ENCODE measurements at places on chromosomes 5 and 9.

GRCh38 chr9:97564291-97565175 is 63.1 kb downstream of the TMOD1 start:
- DNase-seq, result no peak

GRCh38 chr5:7186818-7187217 is 209.1 kb upstream of the ADCY2 start:
- DNase-seq, result no peak

DNA sequence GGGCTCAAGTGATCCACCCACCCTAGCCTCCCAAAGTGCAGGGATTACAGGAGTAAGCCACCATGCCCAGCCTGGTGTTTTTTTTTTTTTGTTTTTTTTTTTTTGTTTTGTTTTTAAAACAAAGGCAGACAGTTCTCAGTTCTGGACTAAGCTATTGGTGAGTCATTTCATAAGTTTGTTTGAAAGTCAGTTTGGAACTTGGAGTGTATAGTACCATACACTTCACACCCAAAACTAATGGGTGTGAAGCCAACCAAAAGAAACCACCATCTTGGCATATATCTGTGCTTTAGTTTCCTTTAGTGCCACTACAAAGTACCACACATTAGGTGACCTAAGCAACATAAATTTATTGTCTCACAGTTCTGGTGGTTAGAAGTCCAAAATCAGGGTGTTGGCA is 13.4 kb downstream of the MAST4 start:
- DNase-seq, result no peak

- no peak for DNase-seq
Measured at GRCh38 chr9:27880635-27881034, 307.4 kb upstream of the C9orf72 start.

DNA sequence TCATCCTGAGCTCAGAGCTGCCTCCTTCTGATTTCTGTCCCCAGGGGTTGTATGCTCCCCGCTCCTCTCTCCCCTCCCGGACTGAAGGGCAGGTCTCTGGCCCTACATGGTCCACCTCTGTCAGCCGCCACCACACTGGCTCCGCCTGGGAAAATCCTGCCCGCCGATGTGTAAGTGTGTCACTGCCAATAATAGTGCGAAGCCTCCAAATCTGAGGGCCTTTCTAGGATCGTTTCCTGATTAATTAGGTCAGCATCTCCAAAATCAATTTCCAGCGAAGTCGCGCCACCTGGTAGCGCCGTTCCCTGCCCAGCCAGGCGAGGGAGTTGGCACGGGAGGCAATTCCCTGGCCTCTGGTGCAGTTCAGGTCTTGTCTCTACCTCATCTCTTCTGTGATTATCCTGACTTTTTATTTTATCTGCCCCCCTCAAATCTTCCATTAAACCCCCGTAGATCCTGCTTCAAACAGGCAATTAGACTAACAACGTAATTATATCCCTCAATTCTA is 73.5 kb downstream of the ZNF618 start:
- DNase-seq, result no peak

GRCh38 chr9:92745331-92745730 is 19.3 kb downstream of the BICD2 start:
- DNase-seq, result no peak

DNA sequence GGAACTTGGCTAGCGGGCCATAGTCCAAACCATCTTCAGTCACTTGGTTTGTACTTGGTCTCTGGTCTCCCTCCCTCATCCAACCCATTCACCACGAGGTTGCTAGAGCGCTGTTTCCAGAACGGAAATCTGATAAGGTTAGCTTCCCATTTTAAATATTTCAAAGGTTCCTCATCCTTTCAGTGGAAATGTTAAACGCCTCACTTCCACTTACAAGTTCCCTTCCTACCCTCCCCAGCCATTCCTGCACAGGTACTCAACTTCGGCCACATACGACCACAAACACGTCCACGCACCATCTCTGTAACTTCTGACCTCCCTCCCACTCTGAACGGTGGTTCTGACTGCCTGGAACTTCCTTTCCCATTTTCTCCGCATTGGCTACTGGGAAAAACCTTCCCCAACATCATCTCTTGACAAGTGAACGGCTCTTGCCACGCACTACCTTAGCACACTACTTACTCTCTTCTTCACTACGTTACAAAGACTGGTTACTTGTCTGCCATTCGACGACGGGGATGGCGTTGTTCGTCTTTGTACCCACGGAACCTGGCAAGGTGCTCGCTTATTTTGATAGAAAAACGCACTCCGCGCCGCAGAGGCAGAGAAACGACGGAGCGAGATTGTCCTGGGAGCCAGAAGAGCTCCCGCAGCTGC is 629 bp downstream of the CCNH start:
- no peak for DNase-seq

DNA sequence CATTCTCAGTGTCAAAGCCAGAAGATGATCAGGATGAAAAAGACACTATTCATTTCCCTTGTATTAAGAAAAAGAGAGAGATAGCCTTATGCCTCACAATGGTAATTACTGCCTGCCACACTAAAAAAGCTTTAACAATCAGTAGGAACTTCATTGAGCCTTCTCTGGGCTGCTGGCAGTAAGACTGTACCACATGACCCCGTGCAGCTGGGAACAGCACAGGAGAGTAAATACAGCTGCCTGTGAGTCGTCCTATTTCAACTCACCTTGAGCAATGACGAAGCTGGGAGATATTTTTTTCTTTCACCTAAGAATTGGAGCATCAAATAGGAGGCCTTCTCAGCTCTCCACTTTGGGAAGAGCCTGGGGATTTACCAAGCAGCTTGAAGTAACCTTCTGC is 316.3 kb downstream of the GABRB2 start:
- DNase-seq, result no peak

DNA sequence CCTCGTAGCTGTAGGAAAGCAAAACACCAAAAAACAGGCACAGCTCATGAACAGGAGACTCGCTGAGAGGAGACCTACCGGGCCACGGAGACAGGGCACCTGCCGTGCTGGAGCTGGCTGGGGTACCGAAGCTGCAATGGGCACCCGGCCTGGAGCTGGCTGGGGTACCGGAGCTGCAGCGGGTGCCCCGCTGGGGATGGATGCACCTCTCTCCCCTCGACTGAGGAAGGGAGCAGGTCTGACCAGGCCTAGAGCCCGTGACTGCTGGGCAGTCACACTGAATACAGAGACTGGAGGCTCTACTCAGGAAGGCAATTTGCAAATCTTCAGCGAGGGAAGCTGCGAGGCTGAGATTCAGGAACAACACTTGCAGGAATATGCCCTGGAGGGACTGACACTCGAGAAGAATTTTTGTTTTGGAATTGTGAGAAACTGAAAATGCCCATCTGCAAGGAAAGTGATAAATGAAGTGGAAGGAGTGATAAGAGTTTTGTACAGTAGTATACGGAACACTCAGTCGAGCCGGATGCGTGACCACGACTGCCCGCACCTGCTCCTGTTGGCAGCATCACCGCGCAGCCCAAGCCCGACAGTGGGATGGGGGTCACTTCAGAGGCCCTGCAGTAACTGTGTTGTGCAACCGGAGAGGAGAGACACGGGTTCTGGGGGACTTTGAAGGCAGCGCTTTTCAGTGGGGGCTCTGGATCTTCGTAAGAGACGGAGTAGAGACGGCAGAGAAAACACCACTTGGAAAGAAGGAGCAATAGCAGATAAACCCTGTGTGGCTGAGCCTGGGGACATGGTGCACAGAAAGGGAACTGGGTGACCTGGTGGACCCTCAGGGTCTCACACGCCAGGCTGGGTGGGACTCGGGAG is 27.9 kb upstream of the LPCAT1 start:
- no peak for DNase-seq

GRCh38 chr9:37913480-37914153 is 9.7 kb upstream of the SLC25A51 start:
- peak; percentile 71 for DNase-seq

GRCh38 chr5:64883912-64884311 is 115.2 kb downstream of the CWC27 start:
- no peak for DNase-seq

GRCh38 chr9:3498691-3499090 is 27.1 kb downstream of the RFX3 start:
- DNase-seq, result no peak

- no peak for DNase-seq
Measured at GRCh38 chr5:107129051-107129450, 541.7 kb downstream of the EFNA5 start.

- no peak for DNase-seq
Measured at GRCh38 chr9:35680331-35681105, 6.8 kb downstream of the CA9 start.

- no peak for DNase-seq
Measured at GRCh38 chr9:18461496-18461895, 12.5 kb upstream of the ADAMTSL1 start.

DNA sequence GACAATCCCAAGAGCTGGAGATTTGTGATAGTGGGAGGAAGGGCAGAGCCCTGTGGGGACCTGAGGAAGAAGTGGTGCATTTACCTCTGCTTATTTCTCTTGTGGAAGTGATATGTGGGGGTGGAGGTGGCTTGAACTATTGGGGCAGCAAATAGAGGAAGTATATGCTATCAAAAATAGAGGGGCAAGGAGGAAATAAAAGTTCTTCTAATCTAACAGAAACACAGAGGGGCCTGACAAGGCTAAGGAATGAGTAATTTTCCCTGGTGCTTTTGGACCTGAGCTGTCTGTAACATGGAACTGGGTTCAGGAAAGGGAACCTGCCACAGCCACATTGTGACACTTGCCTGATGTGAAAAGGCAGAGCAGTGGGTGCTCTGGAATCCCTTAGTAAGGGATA is 378.6 kb upstream of the KLF4 start:
- DNase-seq, result no peak

DNA sequence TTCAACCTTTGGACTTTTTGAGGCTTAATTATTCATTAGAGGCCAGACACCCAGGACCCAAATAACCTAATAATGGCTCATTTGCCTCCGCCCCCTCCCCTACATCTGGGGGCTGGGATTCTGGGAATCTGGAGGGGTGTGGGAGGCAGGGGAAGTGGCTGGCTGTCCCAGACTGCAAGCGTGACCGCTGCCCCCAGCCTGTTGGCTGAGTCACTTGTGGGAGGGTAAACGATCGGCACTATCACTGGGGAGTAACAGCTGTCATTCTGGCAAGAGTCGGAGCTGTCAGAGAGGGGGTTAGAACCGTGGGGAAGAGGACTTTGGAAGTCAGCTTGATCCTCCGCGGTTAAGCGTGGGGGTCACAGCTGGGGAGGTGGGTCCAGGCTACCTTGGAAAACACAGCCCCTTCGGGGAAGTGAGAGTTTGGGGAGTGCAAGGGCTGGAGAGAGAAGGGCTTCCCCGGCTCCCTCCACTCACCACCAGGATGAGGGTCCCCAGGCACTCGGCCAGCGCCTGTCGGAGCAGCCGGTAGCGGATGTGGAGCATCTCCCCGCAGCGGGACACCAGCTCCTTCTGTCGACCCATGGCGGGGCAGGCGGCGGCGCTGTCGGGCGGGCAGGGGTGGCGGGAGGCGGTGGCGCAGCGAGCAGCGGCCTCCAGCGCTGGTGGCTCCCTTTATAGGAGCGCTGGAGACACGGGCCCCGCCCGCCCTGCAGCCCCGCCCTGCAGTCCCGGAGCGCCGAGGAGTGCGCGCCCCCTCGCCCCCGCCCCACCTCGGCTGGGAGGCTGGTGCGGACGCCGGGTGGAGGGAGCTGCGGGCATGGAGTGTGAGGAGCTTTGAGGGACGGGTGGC is at the start of gene AQP3:
Gene AQP3 (minus strand): TSS at position 648 of the 853 bp plus-strand sequence. CDS start 63 bp downstream, at position 585.
- peak; percentile 69 for DNase-seq

- DNase-seq, result no peak
Measured at GRCh38 chr9:126791406-126792230, 13.2 kb upstream of the ZBTB43 start.

DNA sequence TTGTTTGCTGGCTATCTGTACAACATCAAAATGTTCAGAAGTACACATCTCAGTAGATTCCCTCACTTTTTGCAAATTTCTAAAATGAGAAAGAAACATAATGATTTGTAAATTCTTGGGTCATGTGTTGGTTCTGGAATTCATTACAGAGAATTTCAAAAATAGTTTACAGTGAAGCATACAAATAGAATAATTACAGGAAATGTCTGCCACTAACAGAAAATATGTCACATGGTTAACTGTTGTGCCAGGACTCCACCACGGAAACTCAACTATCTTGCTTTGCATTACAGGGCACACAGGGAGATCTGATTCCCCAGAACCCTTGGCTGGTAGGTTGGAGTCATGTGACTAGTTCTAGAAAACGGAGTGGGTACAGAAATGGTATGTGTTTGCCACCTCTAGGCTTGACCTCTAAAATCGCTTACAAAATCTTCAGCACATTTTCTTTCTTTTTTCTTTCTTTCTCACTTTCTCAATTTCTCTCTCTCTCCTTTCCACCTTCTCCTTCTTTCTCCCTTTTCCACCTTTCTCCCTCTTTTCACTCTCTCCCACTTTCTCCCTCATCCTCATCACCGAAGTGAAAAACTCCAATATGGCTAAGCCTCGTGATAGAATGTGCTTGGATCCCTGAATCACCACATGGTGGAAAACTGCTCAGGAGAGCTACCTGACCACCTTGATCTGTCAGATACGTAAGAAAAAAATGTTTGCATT is 32.4 kb downstream of the RASEF start:
- no peak for DNase-seq

DNA sequence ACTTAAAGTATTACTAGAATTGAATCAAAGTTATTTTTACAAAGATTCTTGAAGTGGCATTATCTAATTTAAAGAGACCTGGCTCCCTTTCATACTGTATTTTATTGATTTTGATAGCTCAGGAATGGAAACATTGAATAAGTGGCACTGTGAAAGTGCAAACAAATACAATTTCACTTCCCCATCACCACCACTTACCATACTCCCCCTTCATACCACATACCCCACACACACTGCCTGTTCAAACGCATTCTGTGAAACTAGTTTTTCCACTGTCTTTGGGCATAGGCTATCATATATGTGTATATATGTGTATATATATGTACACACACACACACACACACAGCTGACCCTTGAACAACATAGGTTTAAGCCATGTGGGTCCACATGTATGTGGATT is 62.1 kb upstream of the ATG10 start:
- no peak for DNase-seq

DNA sequence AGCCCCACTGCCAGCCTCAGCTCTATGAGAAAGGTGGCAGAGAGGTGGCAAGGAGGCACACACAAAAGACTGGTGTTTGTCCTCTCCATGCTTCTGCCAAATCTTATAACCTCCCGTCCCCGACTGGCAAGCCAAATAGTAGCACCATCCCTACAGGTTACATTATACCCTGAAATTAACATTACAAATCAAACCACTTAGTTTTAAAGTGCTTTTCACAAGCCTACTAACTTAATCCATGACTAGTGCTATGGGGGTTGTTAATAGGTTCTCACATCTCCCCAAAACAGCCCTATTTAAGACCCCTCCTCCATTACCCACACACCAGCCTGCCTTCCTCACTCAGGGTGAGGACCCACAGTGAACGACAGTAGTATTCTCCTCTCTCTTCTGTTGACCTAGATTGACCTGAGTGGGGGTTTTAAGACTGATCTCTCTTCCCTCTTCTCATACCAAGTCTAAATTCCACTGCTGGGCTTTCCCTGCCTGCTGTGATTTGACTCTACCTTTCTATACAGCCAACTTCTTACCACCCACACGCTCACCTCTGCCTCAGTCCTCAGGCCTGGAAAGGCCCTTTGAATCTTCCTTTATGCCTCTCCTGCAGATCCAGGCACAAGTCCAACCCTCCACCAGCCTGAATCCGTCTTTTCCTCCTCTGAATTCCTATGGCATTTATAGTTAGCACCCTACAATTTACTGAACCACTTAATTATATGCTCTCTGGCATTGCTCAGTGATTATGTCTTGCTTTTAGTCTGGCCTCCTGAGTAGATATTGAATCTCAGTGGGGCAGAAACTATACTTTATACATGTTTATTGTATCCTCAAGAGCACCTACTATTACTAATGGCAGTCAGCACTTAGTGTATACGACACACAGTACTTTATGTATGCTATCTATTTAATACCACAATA is 116.1 kb downstream of the TMEM174 start:
- no peak for DNase-seq

Measured in T-helper 2 cell treated with Interferon-gamma antibody and Interleukin-4, amounts not matched to agents 5 μg/mL and 100 μg/mL, for 36 hours (primary cell).